ENCODE measurements at places on chromosomes 12 and 14.

DNA sequence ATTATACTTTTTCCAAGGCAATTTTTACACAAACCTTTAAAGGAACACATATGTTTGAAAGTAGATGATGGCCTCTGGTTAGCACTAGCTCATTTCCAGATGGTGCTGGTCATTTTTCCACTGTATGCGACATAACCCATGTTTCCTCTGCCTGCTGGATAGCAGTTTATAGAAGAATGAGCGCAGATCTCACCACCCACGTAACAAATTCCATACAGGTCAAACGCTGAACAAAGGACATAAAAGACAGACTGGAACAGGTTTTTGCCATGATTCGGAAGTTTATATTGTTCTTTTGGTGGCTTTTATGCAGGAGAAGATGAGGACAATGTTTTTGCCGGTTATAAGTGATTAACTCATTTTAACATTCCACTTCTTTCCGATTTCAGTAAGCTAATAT is 30.7 kb downstream of the PPP1R36 start:
- DNase-seq: no peak

- no peak for DNase-seq
Measured at GRCh38 chr14:68853749-68854148, 60.9 kb upstream of the ZFP36L1 start.

DNA sequence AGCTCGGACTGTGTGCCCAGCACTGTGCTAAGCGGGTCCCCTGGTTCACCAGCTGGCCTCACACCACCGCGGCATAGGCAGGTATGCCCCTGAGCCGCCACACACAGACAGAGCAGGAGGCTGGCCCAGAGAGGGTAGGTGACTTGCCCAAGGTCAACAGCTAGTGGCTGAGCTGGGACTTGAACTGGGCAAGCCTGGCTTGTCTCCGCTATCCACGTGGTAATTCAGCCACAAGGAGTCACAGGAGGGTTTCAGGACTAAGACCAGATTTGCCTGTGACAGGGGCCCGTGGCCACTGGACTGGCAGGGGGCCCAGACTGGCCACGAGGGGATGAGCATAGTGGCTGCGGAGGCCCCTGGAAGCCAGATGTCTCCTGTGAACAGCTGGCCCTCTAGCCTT is 47.7 kb downstream of the NCOR2 start:
- no peak for DNase-seq

GRCh38 chr12:113405694-113406093 is 2.0 kb upstream of the SDS start:
- peak; percentile 69 for DNase-seq

GRCh38 chr12:43099691-43100163 is 452.3 kb downstream of the ADAMTS20 start:
- DNase-seq: no peak

GRCh38 chr12:124510301-124510970 is 57.0 kb downstream of the NCOR2 start:
- DNase-seq: no peak

- DNase-seq: no peak
Measured at GRCh38 chr12:61538951-61539350, 721.3 kb upstream of the USP15 start.

- DNase-seq: peak; percentile 11
Measured at GRCh38 chr12:50625029-50625925, 120.5 kb downstream of the DIP2B start.

DNA sequence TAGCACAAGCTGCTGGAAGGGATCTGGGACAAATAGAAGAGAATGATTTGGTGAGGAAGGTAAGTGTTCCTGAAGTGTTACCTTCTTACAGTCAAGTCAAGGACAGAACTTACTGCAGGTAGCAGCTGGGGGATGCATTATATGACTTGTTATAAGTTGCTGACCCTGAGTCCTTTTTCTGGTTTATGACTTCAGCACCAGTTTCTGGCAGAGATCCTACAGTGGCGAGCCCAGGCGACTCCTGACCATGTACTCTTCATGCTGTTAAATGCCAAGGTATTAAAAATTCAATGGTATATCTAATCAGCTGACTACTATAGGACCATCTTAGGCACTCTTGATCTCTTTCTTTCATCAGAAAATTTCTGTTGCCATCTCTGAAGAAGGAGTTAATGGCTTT is 45.1 kb upstream of the ATF1 start:
- DNase-seq: no peak

DNA sequence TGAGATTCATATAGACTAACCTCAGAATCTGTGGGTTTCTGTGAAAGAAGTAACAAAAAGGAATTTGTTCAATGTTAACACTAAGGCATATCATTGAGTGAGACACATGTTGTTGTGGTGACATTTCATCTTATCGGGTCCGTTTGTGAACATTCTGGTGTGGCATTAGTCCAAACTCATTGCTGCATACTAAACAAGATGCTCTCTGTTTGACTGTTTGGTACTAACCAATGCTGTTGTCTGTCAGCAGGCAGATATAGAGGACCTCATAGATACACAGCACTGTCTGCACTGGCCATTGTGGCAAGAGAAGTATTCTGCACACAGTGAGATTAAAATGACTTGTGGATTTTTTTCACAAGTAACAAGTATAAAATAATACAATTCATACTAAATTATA is 41.2 kb downstream of the SLC25A21 start:
- no peak for DNase-seq

- DNase-seq: no peak
Measured at GRCh38 chr14:32330351-32331111, 1.4 kb downstream of the AKAP6 start.

DNA sequence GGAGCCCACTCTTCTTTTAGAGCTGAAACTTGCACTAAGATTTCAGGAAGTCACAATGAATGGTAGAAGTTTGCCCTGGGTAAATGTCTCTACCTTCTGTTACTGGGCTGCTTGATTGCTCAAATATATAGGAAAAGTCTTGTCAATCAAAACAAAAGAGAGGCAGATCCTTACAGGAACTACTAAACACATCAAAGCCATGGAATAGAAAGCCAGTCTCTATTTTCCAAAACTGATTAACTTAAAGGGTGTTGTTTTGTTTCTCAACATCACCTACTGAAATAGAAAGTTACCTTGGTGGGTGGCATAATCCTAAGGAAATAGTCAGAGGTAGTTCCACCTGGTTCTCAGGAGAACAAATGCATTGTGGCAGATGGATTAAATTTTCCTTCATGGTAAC is at the start of gene GPHB5:
TSS of gene GPHB5 (minus strand) at position 101 of the 400 bp plus-strand sequence. CDS start 1,086 bp downstream, outside the sequence.
- no peak for DNase-seq

DNA sequence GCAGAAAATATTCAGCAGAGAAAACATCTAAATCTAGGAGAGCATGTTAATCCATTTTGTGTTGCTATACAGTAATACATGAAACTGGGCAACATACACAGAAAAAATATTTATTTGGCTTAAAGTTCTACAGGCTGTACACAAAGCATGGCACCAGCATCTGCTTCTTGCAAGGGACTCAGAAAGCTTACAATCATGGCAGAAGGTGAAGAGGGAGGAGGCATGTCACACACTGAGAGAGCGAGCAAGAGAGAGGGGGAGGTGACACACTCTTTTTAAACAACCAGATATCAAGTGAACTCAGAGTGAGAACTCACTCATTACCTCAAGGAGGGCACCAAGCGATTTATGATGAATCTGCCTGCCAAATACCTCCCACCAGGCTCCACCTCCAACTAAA is 94.2 kb upstream of the CNOT2 start:
- no peak for DNase-seq

- DNase-seq: no peak
Measured at GRCh38 chr12:14769466-14769968, 33.8 kb downstream of the WBP11 start.

- no peak for DNase-seq
Measured at GRCh38 chr12:4417455-4417854, 28.2 kb downstream of the FGF6 start.

- DNase-seq: peak; percentile 88
Measured at GRCh38 chr12:127041985-127042625, 1224.9 kb upstream of the TMEM132C start.

DNA sequence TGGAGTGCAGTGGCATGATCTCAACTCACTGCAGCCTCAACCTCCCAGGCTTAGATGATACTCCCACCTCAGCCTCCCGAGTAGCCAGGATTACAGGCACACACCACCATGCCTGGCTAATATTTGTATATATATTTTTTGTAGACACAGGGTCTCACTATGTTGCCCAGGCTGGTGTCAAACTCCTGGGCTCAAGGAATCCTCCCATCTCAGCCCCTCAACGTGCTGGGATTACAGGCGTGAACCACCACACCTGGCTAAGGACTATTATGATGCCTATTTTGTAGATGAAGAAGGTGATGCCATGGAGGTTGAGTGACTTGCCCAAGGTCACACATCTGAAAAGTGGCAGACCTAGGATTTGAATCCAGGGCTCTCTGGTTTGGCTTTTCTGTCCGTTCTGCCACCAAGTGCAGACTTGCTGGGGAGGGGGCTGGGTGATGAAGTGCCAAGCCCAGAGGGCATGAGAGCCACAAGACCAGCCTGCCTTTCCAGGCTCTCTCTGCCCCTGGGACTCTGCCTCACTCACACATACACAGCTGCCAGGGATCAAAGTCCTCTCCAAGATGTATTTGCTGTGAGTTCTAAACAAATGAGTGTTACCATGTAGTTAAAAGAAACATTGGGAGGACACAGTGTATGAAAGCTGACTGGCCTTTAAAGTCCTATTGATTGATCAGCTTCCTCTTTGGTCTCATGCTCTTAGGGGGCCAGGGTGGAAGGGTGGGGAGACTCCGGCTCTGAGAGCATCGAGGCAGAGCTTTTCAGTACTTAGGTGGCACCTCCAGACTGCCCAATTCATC is 21.3 kb upstream of the RBM19 start:
- no peak for DNase-seq

DNA sequence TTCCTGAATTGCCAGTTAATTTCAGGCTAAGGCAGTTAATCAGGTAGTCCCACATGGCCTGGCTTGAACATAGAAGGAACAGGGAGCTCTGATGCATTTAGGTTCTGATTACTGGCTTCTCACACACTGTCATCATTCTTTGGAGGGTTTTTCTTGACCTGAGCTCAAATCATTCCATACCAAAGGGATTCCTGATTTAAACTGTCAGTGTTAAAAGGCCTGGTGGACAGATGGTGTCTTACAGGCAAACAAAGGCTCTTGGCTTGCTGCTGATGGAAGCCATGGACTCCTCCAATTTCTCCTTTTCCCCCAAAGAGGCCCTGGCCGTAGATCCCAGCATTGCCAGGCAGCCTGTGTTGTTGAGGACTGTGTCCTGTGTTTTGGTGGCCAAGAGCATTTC is 30.2 kb downstream of the CACNA1C start:
- no peak for DNase-seq

DNA sequence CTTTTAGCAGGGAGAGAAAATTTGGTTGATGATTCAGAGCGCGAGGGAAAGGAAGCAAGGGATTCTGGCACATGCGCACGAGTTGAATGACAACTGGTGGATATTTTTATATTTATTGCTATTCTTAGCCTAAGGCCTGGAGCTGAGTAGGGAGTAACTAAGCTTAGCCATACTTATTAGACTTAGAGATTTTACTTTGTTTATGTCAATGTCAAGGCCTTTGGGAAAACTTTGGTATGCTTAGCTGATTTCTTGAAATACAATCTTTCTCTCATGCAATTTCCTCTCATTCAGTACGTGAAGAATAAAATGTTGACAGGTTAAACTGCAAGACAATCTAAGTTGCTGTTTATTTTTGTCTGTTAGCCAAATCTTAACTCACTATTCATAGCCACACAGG is 101.1 kb downstream of the CRADD start:
- DNase-seq: no peak

DNA sequence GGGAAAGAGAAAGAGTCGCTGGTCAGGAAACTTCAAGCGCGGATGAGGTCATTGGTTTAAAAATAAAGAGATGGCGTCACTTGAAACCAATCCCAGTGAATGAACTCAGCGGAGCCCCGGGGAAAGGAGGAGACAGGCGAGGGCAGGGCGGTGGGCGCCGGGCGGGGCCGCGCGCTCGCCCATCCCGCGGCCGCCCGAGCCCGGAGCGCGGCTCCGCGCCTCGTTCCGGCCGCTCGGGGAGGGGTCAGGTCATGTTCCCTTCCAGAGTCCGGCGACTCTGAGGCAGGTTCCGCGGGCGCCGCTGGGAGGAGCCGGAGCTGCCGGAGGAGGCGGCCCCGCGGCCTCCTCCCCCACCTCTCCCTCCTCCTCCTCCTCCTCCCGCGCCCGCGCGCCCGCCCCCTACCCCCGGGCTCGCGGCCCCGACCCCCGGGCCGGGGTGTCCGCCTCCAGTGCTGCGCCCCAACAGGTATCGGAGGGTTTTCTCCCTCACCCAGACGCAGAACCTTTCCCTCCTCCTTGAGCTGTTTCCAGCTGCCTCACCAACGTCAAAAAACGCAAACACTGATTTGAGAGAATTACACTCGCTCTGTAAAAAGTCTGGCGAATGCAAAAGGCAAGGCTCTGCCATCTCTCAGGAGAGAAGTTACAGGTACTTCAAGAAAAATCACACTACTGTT is at the start of gene DUSP16:
TSS of gene DUSP16 (minus strand) at position 279 of the 677 bp plus-strand sequence. CDS start 41,765 bp downstream, outside the sequence.
- DNase-seq: peak; percentile 49

DNA sequence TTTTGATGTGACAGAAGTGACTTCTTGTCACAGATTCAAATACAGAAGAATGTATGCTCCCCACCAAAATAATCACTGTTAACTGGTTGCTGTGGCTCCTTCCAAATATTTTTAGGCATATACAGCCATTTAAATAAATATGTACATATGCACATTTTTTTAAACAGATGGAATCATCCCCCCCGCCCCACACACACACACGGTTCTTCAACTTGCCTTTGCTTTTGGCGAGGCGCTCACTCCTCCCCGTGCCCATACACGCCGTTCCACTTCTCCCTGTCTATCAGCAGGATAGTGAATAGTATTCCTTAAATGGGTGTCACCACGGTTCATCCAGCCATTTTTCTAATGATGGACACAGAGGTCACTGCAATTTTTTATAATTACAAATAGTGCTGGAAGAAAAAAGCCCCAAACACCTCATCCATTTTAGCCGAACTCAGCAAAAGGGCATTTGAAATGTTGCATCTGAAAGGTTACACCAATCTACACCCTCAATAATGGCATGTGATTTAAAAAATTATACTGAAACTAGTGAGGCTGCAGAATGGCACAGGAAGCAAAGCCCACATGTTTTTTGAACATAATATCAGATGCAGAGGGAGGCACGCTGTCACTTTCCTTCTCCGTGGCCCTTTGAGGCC is 39.2 kb upstream of the MEG3 start:
- no peak for DNase-seq

GRCh38 chr14:75518625-75519024 is 3.6 kb upstream of the BATF start:
- DNase-seq: peak; percentile 4

- DNase-seq: no peak
Measured at GRCh38 chr12:86044396-86044795, 170.3 kb downstream of the NTS start.

GRCh38 chr14:75884198-75884611 is 97.6 kb downstream of the TGFB3 start:
- DNase-seq: no peak

GRCh38 chr12:28457785-28458184 is 267.5 kb downstream of the CCDC91 start:
- DNase-seq: peak; percentile 57

GRCh38 chr12:9661720-9662119 is 7.8 kb upstream of the CLEC2D start:
- no peak for DNase-seq

GRCh38 chr12:26496170-26496569 is 300.8 kb downstream of the SSPN start:
- no peak for DNase-seq

GRCh38 chr14:100767788-100768536 is 41.3 kb downstream of the DLK1 start:
- no peak for DNase-seq

GRCh38 chr14:59306775-59307174 is 118.3 kb downstream of the DAAM1 start:
- no peak for DNase-seq

Measured in MV-4-11 (cell line).